ENCODE measurements at places on chromosomes 1 and 21.

- peak; percentile 68 for DNase-seq
Observed at GRCh38 chr1:231279081-231279480, 38.1 kb downstream of the GNPAT start.

DNA sequence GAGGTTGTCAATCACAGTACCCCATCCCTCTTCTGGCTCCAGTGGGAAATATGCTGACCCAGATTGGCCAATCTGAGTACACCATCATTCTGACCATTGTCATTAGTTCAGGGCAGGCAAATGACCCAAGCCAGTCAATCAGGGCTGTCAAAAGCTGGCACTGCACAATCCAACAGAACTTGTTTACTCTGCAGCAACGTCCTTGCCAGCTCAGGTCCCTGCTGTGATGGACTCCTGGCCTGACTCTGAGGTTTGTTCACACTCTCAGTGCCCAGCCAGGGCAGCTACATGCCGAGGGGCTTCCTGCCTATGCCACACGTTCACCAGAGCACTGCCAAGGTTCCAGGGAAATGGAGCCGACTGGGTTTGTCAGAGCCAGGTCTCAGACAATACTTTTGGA lies 14.7 kb upstream of the OVAAL start:
- DNase-seq = no peak

DNA sequence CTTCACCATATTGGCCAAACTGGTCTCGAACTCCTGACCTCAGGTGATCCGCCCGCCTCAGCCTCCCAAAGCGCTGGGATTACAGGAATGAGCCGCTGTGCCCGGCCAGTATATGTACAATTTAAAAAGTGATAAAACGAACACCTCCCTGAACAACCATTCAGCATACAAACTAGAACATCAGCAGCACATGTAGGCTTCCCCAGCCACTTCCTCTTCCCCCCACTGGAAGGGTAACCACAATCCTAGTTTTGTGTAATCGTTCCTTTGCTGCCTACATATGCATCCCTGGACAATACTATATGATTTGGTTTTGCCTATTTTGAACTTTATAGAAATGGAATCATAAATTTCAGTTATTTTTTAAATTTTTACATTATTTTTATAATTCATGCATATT lies 60.4 kb downstream of the DESI2 start:
- DNase-seq = no peak

- no peak for DNase-seq
Observed at GRCh38 chr21:31713973-31714740, 17.8 kb downstream of the SCAF4 start.

DNA sequence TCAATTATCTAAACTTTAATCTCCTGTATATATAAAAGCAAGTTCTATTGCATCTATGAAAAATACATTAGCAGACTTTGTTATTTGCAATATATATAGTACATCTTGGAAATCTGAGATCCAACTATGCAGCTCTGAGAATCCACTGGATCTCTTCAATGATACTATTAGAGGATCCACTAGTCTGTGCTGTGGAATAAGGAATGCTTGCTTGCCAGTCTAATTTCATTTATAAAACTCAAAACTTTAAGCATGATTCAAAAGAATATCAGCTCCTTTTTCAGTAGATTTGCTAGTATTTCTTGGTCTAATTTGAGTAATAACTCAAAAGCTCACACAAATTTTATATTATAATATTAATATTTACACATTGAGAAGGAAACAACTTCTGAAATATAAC lies 115.1 kb downstream of the SPATA6 start:
- DNase-seq = no peak

DNA sequence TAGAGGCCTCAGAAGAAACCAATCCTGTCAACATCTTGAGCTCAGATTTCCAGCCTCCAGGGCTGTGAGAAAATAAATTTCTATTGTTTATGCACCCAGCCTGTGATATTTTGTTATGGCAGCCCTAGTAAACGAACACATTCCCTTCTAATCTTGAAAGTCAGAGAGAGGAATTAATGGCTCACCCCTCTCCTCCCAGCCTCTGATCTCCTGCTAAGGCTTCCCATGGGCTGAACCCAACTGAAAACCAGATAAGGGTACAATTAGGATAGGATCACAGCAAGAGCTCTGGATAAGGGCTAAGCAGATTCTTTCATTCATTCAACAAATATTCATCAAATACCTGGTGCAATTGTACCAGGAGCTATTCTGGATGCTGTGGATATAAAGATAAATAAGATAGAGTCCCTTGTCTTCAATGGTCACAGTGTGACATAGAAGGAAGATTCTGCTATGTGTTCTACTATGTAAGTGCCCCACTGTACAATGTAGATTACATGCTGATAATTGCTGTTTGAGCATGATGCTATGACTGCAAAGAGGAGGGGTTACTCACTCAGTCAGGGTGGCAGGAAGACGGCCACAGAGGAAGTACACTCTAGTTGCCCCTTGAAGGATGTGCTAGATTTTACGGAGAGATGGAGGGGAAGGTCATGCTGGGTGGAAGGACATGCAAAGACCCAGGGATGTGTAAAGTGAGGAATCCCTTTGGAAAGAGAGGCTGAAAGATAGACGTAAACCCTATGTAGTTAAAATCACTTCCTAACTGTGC lies 203.3 kb upstream of the JUN start:
- DNase-seq = no peak

GRCh38 chr1:187262731-187263130 lies 434.0 kb downstream of the PLA2G4A start:
- DNase-seq = peak; percentile 22

GRCh38 chr1:67726224-67726623 lies 41.2 kb downstream of the GADD45A start:
- no peak for DNase-seq

- no peak for DNase-seq
Observed at GRCh38 chr1:30036666-30037065, 686.7 kb downstream of the MATN1 start.

DNA sequence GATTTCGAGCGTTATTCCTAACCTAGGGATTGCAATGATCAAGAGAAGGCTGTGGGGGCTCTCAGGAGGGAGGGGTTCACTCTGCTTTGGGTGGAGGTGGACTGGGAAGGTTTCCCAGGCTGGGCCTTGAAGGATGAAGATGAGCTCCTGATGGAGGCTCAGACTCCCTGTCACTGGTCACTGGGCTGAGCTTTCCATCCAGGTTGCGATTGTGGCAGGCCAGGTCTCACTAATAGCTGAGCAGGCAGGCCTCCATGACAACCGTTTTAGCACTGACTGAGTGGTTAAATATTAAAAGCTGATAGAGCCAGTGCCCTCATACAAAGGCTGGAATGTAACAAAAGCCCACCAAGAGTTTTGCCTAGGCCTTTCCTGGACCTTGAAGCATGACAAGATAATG lies 36.2 kb upstream of the EFCAB14 start:
- DNase-seq = no peak

DNA sequence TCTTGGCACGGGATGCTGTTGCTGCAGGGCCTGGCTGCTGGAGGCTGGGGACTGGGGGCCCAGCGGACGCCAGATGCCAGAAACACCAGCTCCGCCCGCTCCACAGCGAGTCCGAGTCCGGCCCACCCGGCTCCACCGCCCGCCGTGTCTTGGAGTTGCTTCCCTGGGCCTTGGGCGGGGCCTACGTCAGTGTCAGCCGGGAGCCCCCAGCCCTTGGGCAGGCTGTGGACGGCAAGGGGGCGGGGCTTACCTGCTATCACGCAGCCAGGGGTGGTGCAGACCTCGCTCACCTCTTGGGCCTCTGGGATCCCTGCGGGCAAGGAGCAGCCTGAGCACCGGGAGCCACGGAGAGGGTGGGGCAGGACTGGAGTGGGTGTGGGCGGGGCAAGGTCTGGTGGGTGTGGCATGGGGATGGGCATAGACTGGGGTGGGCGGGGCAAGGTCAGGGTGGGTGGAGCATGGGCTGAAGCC lies 21.8 kb downstream of the MMEL1 start:
- DNase-seq = no peak

- DNase-seq = no peak
Observed at GRCh38 chr1:16116625-16117024, 39.2 kb downstream of the EPHA2 start.

DNA sequence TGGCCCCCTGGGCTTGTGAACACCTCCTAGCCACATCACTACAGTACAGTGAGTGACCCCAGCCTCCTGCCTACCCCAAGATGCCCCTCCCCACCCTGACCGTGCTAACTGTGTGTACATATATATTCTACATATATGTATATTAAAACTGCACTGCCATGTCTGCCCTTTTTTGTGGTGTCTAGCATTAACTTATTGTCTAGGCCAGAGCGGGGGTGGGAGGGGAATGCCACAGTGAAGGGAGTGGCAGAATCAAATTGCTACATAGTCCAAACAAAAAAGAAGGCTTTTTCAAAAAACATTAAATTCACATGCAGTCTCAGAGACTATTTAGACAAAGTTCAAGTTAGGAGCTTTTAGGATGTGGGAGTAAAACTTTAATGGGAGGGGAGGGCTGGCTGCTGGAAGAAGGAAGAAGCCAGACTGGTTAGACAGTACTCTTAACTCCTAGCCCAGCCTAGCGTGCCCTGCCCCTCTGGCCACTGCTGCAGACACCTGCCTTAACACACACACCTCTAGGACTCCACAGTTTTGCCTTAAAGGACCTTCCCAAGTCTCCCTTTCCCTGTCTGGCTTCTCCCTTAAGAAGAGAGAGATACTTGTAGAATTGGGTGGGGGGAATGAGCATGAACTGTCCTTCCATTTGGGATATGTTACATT lies 9.4 kb downstream of the PEA15 start:
- no peak for DNase-seq
